ENCODE measurements at places on chromosomes 6 and 20.

GRCh38 chr6:17984812-17985670 lies 2.4 kb downstream of the KIF13A start:
- no peak for DNase-seq

- DNase-seq: no peak
These were observed 38.2 kb downstream of the PYGB start for GRCh38 chr20:25285856-25286798.

GRCh38 chr20:6959900-6960312 lies 192.4 kb downstream of the BMP2 start:
- DNase-seq: no peak

DNA sequence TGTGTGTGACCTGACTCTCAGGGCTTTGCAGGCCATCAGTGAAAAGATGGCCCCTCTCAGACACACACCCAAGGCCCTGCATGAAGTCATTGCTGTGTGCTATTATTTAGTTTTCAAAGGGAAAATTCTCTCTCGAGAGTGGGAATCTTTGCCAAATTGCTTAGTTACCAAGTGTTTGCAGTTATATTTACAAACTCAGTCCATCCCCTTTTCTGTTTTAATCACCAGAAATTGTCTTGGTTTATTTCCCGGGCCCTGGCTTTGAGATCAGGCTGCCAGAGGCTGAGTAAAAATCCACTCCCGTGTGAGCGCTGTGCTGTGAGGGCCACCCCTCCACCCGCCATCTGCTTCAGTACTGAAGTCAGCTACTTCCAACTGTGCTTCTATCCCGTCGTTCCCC lies 163.1 kb downstream of the SOD2 start:
- DNase-seq: no peak

DNA sequence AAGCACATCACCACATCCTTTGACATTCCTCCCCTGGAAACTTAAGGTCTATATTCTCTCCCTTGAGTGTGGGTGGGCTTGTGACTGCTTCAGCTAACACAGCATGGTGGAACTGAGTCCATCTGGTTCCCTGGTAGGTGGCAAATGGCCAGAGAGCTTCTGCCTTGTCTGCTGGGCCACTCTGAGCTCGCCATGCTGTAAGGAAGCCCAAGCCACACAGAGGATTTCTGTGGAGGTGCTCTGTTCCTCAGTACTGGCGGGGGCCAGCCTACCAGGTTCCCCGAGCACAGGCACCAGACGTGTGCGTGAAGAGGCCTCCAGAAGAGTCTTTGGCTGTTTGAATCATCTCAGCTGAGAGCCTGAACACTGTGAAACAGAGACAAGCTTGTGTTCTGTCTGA lies 41.6 kb upstream of the PMEPA1 start:
- DNase-seq: no peak

- DNase-seq: no peak
These were observed 60.1 kb downstream of the TRIM38 start for GRCh38 chr6:26022737-26023136.

GRCh38 chr6:82681119-82681714 lies 317.6 kb downstream of the TPBG start:
- no peak for DNase-seq

DNA sequence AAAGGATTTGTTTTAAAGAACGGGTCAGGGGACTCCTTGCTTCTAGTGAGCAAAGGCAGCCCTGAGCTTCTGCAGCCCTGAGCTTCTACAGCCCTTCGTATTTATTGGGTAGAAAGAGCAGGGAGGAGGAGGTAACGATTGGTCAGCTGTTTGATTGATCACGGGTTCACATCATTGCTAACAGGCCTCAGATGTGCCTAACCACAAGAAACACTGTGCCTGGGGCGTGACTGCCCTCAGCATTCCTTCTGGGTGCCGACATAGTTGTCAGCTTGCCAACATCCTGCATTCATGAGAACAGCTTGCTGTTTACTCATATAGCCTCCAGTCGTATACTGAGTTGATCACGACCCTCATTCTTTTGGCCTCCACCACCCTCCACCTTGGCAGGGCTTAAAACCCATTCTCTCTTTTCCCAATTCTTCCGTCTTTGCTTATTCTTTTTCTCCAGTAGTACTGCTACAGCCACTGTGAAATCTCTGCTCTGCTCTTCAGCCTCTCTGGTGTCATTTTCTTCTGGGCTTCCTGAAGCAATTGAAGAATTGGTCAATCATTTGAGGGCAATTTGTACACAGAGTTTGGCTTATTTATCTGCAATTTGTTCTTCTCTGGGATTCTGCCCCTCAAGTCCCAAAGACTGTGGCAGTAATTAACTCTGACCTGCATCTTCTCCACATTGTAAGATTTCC lies 25.4 kb upstream of the NOP56 start:
- peak; percentile 39 for DNase-seq

- DNase-seq: no peak
These were observed 251.6 kb downstream of the HACE1 start for GRCh38 chr6:104608101-104608500.

DNA sequence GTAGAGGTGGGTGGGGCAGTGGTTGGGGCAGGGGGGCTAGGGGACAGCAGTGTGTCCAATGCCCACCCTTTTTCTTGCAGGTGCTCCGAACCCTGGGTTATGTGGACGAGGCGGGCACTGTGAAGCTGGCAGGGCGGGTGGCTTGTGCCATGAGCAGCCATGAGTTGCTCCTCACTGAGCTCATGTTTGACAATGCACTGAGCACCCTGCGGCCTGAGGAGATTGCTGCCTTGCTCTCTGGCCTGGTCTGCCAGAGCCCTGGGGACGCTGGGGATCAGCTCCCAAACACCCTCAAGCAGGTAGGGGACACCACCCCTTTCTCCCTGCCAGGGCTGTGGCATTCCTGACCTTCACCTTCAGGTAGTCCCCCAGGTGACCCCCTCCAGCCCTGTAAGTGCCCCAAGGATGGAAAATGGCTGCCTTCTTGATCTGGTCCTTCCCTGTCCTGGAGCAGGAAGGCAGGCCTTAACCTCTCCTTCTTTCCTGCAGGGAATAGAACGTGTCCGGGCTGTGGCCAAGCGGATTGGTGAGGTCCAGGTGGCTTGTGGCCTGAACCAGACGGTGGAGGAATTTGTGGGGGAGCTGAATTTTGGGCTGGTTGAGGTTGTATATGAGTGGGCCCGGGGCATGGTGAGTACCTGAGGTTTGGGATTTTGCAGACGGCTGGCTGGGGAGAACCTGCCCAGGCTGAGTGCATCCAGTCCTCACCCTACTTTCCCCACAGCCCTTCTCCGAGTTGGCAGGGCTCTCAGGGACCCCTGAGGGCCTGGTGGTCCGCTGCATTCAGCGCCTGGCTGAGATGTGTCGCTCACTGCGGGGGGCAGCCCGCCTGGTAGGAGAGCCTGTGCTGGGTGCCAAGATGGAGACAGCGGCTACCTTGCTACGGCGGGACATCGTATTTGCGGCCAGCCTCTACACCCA lies 2.9 kb downstream of the DXO start:
- no peak for DNase-seq

- DNase-seq: no peak
These were observed 23.0 kb upstream of the ECHDC1 start for GRCh38 chr6:127366282-127367022.

DNA sequence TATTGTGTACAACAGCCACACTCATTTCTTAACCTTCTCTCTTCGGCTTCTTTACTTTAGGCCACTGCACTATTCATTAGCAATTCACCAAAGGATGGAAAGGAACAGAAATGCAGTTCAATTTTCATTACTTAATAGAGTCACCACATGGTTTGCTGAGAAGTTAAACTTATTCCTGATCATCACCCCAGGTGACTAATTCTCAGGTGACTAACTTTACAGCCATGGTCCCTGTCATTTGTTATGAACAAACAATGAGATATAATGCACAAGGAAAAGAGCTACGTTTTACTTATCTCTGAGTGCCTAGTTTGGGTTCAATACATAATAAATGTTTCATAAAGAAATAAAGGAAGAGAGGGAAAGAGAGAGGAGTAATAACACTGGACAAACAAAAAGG lies 45.8 kb upstream of the DST start:
- DNase-seq: no peak

DNA sequence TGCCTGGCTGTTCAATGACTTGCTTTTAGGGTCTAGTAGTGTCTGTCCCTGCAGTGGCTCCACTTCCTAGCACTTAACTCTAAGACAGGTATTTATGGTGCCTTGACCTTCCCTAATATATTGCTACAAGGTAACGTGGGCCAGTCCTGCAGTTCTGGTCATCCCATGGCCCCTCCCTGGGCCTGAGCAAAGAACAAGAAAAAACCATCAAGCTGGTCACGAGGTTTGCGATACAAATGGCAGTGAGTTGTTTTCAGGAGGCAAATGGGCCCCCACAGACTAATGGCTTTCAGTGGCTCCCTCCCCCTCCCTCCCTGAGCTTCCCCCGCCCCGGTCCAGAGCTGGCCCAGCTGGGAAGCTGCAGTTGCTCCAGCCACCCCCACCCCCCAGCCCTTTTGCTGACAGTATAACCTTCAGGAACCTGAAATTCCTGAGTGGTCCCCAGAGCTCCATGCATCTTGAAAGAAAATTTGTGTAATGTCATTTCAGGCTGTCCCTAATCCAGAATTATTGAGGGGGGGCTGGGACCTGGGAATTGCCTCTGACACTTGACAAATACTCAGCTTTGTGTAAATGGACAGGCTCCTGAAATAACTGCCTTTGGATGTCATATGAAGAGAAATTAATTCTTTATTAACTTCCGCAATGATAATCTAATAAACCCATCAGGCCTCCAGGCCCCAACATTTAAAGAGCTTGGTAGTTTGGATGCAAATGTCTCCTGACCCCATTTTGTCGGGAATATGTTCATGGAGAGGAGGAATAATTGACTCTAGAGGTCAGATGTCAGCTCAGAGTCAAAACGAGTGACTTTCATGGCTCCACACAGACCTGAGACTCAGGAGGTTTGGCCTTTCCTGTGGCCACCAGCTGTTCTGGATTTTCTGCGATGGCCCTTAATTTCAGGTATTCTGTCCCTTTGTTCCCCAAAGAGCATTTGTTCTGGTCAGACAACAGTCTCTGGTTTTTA lies 153.2 kb upstream of the TOP1 start:
- no peak for DNase-seq

DNA sequence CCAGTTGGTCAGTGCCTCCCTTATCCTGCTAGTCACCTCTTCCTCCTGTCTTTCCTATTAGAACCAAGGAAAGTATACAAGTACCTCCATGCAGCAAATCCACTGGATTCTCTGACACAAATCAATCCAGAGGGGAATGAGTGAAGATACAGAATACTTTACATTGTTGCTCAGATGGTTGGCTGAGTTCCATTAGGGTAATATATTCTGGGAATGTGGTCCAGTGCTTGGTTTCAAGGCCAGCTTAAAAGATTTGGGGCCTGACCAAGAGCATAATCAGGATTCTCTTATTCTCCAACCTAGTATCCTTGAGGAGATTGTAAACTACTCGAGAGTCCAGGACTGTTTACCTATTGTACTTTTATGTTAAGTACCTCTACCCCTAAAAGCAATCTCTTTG lies 23.0 kb downstream of the CARMIL1 start:
- no peak for DNase-seq

GRCh38 chr6:14499841-14500240 lies 382.3 kb downstream of the CD83 start:
- no peak for DNase-seq

DNA sequence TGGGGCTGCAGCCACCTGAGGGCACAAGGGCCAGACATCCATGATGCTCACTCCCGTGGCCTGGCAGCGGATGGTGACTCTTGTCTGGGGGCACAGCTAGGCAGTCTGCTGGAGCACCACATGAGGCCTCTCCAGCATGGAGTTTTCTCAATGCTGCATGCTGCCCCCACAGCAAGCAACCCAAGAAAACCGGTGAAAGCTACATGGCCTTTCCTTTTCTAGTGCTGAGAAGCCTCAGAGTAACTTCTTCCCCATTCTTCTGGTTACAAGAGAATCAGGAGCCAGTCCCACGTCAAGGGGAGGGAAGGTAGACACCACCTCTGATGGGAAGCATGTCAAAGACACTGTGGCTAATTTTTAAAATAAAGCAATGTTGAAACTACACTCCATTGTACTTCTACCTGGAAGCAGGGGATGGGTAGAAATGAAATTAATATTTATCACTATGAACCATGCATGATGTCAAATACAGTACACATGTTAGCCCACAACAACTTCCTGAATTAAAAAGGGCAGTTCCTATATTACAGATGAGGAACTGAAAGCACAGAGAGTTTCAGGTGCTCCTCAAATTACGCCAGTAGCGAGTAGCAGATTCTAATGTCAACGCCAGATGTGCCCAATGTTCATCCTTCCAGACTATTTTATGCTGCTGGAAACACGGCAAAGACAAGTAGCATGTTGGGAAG lies 101.5 kb downstream of the LAMP5 start:
- peak; percentile 74 for DNase-seq

DNA sequence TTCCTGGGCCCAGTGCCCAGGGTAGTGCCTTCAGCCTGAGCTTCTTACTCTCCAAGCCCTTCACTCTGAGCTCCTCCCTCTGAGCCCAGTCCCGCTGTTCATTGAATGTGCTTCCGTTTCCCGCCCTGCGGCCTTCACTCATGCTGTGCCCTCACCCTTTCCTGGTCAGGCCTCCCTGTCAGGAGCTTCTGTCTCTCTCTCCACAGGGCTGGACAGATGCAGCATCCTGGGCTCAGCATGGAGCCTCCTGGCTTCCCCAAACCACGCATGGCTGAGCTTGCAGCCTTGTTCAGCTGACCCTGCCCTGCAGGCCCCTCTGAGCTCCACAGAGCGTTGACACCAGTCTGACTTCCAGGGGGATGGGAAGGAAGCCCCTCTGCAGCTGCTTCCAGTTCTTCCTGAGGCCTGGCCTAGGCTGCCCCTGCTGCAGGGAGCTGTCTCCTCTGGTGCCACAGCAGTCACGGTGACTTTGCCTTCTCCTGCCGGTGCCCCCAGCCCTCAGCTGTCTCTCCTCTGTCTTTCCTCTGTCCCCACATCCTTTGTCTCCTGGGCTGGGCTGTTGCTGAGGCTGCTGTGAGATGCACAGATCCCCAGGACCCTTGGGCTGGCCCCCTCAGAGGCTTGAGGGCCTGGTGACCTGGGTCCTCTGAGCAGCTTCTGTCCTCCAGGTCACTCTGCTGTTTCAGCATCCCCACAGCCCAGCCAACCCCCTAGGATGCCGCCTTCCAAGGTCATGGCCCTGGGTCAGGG lies 7.9 kb upstream of the MYT1 start:
- DNase-seq: peak; percentile 23

DNA sequence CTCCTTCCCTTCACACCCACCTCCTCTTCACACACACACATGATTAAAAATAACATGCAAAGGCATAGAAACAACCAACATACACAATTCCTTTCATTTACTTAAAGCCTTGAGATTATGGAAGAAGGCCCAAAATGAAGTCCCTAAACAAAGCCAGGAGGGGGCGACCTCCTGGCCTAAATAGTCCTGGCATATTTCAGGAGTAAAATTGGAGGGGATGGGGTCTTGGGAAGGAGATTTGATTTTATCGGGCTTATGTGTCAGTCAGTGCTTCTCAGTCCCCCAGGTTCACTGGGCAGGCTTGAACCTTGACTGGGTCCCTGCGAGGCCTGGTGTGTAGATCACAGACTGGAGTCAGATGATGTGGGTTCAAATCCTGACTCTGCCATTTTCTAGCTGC lies 266.4 kb downstream of the SAMD5 start:
- DNase-seq: no peak

Measured in RPMI8226 (cell line).